Diencephalon (tissue), 1 donor: ENCODE measurements at places on chromosomes 16 and 17. TPM values are rescaled to one million over a fixed set of nuclear protein-coding genes. Genes with fewer than 3 reads are reported as not detected.

Gene IRF8
- 7.2 TPM for total RNA-seq

Gene ANTKMT
- 19.6 TPM for total RNA-seq

Gene OR2C1
- 0.46 TPM for total RNA-seq

Gene CACNG1
- 0.23 TPM for total RNA-seq

Gene UNC45B
- total RNA-seq: not detected

Gene USP43
- 5.1 TPM for total RNA-seq

Gene CARD14
- 0.46 TPM for total RNA-seq
